ENCODE measurements at places on chromosomes 5 and 9.

- no peak for DNase-seq
These were observed 41.4 kb upstream of the PJA2 start for GRCh38 chr5:109451146-109451545.

- no peak for DNase-seq
These were observed 11.7 kb upstream of the SETX start for GRCh38 chr9:132366481-132366880.

DNA sequence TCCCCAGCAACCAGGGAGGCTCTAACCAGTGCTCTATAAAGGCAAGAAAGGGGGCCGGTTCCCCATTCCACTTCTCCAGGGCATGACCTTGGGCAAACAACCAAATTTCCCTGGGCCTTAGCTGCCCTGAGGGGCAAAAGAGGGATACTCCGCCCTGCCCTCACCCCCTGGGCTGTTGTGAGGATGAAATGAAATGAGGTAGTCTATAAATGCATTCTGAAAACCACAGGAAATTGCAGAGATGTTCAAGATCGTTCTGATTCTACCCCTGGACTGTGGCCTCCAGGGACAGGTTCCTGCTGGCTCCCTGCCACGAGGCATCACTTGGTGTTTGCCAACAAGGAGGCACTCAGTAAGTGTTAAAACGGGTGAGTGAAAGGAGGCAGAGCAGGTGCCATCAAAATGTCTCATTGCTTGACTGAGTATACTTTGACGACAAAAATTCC is 5.7 kb downstream of the RAPGEF1 start:
- DNase-seq = peak; percentile 66

- DNase-seq = no peak
These were observed 11.6 kb downstream of the LHX3 start for GRCh38 chr9:136193127-136193890.

GRCh38 chr5:131406076-131406475 is 142.2 kb downstream of the CDC42SE2 start:
- no peak for DNase-seq

DNA sequence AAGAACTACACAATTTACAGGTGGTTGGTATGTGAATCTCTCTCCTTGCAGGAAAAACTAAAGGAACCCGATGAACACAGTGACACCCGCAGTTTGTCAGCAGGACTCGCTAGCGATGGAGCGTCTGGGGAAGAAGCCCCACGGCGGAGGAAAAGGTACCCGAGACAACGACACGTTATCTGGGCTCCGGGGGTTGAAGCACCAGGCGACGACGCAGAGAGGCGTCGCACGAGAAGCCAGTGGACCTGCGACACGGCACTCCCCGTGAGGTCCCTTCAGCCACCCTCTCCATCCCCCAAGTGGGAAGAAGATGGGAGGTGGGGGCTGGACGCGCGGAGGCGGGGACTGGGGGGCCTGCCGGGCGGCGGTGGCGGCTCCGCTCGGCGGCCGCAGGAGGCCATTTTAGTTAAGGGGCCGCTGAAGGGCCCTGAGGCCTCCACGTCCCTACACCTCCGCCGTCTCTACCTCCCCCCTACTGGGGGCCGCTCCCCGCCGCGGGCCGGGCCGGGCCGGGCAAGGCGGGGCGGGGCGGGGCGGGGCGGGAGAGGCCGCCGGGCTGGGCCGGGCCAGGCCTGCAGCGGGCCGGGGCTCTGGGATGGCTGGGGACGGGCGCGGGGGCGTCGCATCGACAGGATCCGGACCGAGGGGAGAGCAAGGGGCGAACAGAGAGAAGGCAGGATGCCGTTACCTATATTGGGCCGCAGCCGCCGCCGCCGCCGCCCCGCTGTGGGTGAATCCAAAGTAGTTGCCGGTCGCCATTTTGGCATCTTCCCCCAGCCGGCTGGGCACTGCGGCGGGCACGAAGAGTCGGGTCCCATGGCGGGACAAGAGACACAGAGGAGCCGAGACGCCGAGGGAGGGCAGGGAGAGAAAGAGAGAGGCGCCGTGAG is 754 bp downstream of the ZFR start:
- no peak for DNase-seq

DNA sequence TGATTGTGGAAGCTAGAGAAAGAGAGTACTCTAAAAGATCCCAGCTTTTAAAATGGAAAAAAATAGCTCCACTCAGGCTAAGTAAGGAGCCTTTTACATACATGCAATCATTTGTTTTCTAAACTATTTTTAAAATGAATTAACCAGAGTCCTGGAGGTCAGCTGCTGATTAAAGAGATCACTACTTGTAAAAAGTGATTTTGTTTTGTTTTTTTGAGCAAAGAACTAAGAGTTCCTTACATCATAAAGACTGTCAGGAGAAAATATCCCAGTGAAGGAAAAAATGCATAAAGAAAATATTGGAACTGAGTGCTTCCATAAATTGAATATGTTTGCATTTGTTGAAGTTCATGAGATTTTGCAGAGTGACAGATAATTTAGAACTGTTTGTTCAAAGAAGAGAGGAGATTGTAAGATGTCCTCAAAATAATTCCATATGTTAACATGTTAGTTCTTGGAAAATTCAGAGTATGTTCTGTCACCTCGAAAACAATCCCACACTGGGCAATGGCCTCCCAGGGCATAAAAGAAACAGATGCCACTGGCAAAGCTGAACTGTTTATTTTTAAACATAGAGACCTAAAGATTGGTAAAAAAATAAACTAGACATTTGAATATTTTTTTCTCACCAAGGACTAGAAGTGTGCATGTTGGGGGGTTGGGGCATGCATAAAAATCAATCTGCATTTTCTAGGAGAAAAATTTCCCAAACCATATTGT is 264.7 kb downstream of the NPR3 start:
- DNase-seq = no peak

DNA sequence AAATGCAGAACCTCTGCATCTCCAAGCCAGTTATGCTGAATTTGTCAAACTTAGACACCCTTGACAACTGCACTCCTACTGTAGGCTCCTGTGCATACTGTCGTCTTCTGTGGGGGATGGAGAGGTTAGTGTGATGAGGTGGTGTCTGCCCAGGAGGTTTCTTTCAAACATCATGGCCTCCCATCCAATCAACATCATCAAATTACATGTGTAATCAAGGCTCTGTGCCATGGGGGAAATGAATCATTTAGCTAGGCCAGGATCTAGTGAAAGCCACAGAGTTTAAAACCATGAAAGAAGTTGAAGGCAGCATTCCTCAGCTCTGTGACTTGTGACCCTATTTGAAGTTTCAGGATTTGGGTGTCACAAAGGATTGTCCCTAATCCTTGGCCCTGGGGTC is 240.6 kb downstream of the MARCHF11 start:
- no peak for DNase-seq

- DNase-seq = no peak
These were observed 49.3 kb downstream of the DUSP1 start for GRCh38 chr5:172721455-172722326.

- DNase-seq = no peak
These were observed 5.9 kb downstream of the EMB start for GRCh38 chr5:50435168-50435567.

DNA sequence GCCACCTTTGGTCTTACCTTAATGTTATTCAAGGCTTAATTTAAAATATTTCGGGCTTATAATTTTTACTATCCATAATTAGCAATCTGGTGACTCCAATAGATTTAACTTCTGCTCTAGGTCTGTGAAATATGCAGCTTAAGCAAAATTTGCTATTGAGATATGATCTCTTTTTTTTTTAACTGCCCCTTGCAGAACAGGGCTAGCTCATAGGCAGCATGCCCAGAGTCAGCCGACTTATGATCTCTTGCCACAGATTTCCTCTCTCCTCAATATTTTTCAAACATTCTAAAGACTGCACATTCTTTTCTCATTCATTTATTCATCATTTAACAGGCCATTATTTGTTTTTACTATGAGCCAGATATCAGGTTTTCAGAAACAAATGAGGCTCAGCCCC is 4.5 kb downstream of the TTC23L start:
- no peak for DNase-seq

GRCh38 chr5:118208031-118208453 is 780.3 kb downstream of the DTWD2 start:
- no peak for DNase-seq

GRCh38 chr5:8961219-8961618 is 584.7 kb downstream of the SEMA5A start:
- no peak for DNase-seq

DNA sequence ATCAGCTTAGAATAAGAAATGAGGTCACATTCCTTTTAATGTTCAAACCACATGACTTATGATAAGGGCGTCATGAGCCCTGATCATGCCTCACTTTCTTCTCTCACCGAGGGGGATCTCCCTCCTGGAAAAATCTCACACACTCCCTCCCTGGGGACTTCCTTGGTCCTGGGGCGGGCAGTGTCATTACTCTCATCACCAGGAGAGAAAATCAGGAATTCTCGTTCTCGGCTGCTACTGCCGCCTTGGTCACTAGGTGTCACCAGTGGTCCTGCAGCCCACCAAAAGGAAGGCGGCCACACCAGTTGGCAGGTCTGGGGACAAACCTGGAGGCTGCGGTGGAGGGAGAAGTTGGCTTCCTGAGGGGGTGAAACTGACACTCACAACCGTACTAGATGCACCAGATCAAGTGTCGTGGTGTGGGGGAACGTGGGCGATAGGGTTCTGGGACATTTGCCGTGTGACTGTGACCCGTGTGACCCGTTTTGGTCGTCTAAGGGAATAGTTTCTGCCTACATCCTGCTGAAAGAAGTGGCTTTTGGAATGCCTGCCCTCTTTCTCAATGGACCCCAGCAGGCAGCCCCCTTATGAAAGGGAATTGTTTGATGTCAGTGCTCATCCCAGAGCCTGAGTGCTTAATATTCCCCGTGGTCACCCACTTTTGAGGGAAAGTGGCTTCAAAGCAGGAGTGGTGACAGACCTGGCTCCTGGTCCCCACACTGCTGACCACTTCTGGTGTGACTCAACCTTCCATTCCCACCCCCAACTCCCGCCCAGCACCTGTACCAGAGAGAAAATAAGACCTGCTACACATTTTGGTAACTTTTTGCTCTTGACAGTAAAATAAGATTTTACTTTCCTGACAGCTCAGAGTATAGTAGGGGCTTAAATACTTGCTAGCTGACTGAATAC is 63.2 kb downstream of the ACER2 start:
- peak; percentile 85 for DNase-seq

GRCh38 chr9:2271426-2271825 is 256.3 kb downstream of the SMARCA2 start:
- DNase-seq = peak; percentile 61

DNA sequence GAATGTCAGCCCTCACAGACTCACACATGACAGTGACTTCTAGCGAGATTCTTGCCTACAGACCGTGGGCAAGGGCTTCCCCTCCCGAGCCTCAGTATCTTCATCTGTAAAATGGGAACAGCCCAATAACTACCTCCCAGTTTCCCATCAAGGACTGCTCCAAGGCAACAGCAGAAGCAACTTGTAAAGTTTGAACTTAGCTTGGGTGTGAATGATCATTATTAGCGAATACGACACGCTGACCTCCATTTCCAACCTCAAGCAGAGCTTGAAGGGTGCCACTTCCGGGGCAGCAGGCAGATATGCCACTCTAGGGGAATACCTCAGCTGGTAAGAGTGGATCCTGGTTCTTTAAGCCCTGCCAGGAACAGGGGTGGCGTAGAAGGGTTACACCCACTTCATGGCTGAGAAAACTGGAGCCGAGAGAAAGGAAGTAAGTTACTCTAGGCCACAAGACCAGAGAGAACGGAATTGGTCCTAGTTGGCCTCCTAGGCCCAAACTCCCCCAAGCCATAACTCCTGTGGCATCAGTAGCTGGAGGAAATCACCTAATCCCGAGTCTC is 2.0 kb downstream of the RNF44 start:
- peak; percentile 87 for DNase-seq

DNA sequence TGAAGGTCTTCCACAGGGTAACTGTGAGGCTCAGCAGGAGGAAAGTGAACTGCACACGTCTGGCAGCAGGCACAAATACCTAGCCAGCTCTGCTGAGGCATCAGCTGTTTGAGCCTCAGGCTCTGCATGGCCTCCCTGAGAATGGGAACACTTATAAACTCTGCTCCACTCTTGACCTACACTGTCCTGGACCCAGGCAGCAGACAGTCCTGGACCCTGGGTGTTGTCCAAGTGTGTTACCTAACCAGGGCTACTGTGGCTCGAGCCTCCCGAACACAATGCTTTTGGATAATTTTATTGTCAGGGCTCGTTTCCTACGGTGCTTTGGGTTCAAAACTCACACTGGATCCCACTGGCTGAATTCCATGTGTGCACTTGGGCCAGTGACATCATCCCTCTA is 497.9 kb downstream of the SEMA5A start:
- DNase-seq = no peak

GRCh38 chr9:109012009-109012875 is 1.1 kb downstream of the CTNNAL1 start:
- DNase-seq = peak; percentile 71

DNA sequence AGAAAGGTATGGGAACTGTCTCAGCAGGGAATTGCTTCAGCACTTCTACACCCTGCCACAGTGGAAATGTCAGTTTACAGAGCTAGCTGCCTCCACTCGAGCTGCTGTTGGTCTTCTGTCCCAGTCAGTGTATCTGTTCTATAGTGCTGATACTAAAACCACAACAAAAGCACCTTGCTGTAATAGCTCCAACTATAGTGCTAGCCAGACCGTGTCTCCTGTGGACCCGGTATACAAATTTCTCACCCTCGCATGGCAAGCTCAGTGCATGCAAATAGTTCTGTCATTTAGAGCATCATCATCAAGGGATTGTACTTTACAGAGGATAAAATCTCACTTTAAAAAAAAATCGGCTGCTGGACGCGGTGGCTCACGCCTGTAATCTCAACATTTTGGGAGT is 51.5 kb upstream of the IQGAP2 start:
- no peak for DNase-seq

- no peak for DNase-seq
These were observed 400.9 kb downstream of the EBF1 start for GRCh38 chr5:158698768-158699284.

DNA sequence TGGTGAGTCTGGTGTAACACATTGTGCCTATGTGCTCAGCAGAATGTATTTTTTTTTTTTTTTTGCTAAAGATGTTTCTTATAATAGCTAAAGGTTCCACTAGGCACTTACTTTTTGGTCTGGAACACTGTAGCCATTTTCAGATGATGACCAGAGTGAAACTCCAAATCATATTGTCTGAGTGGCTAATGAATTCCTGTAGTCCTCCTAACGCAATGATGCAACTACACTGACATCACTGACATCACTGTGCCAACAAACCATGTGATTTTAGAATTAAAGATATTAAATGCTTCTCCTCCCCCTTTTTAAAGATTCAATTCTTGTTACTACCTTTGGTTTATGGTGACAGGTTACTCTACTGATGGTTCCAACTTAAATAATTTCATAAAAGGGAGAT is 28.8 kb downstream of the JAKMIP2 start:
- DNase-seq = no peak

- no peak for DNase-seq
These were observed 223.5 kb upstream of the TUT7 start for GRCh38 chr9:86577420-86578333.

Data from inflammatory macrophage (primary cell).